ENCODE measurements at places on chromosomes 7 and 10.

DNA sequence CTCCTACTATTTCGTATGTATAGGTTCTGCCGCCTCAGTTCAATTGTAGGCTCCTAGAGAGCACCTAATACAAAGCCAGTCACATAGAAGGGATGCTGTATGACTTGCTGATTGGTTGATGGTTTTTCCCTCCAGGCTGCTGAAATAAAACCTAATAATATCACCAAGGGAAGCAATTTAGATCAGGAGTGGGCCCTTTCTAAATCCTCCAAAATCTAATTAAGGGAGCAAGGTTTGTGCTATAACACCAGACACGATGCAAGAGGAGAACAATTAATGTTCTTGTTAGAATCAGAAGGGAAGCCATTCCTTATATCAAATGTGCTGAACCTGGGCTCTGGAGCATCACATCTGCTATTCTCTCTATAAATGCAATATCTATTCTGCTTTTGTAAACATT lies 42.0 kb upstream of the SLC13A1 start:
- no peak for DNase-seq

DNA sequence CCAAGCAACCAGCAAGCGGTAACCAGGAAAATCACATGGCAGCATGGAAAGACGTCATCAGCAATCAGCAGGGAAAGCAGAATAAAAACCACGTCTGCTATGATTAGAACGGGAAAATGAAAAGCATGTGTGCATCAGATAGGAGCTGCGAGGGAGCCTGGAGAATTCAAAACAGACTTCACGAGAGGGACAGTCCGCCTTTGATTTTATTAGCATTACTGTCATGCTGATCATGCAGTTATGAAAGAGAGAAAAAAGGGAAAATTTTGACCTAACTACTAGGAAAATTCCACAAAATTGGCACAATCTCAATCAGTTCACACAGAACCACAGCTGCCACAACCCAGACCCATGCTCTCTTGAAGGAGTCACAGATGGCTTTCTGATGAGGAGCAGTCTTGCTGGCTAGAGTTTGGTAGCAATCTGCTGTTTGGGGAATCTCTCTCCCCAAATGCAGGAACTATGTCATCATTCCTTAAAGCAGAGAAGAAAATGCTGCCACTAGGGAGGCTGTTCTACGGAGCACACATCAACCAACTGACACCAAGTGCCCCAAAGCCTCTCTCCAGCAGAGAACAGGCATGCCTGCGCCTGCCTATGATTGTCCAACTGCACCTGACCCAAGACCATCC lies 295.9 kb downstream of the TNS3 start:
- peak; percentile 83 for DNase-seq

GRCh38 chr7:140667476-140667875 lies 5.3 kb upstream of the ADCK2 start:
- no peak for DNase-seq

GRCh38 chr7:25897261-25897782 lies 254.7 kb upstream of the NFE2L3 start:
- no peak for DNase-seq

GRCh38 chr10:16987206-16987621 lies 142.4 kb downstream of the CUBN start:
- DNase-seq: peak; percentile 57

DNA sequence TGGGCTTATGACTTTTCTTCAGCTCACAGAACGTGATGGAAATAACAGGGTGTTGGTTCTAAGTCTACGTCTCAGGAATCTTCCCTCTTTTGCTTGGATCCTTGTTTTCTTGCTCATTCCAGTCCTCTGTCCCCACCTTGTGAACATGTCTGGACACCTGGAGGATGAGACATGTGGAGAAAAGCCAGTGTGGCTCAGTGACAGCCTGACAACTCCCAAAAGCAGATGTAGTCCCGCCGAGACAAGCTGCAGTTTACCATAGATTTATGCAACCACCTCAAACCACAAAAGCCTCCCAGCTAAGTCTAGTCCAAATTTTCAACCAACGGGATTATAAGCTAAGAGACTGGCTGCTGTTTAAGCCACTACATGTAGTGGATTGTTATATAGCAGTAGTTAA lies 476.1 kb downstream of the SH2D4B start:
- DNase-seq: no peak

DNA sequence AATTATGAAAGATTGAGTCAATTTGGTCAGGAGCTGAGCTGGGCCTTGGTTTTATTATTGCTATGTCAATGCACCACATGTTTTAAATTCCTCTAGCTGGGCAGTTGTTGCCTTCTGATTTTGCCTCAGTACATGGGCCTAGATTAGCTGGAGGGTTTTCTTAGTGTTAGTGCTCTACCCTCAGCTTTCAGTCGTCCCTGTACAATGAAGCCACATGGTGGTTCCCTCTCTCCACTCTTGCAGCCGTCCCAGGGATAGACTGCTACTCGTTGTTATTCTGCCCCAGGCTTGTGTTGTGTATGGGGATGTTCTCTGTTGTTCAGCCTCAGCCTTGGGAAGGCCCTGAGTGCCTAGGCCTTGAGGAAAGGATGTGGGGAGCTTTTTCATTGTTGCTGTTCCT lies 37.0 kb downstream of the NHLRC2 start:
- no peak for DNase-seq

DNA sequence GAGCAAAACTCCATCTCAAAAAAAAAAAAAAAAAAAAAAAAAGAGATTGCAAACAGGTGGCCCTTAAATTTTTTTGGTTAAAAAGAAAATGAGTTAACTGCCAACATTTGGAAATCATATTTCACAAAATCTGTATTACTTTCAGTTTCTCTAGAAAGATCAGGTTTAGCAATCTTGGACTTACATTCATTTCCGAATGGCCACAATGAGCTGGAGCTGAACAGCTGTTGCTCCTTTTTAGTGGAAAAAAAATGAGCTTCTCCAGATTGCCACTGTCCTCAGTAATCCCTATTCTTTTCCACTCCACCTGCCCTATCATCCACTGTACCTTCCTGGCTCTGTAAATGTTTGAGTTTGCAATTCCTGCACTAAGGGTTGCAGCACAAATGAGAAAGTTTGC lies 43.6 kb downstream of the RAB11FIP2 start:
- no peak for DNase-seq

GRCh38 chr10:873020-873419 lies 58.5 kb downstream of the LARP4B start:
- no peak for DNase-seq

- no peak for DNase-seq
Measured at GRCh38 chr10:43865265-43866135, 216.8 kb upstream of the ZNF32 start.

GRCh38 chr7:150371131-150371995 lies 2.7 kb downstream of the REPIN1 start:
- DNase-seq: no peak

Measured in AG08395 (cell line).